ENCODE measurements at places on chromosomes 13 and 19. TPM values are rescaled to one million over a fixed set of nuclear protein-coding genes. Genes with fewer than 3 reads are reported as not detected.

- DNase-seq, result no peak
Measured at GRCh38 chr19:57559008-57559403, 657 bp downstream of the ZNF550 start.

ARRDC5 gene
- polyA plus RNA-seq, result 4.3 TPM

DNA sequence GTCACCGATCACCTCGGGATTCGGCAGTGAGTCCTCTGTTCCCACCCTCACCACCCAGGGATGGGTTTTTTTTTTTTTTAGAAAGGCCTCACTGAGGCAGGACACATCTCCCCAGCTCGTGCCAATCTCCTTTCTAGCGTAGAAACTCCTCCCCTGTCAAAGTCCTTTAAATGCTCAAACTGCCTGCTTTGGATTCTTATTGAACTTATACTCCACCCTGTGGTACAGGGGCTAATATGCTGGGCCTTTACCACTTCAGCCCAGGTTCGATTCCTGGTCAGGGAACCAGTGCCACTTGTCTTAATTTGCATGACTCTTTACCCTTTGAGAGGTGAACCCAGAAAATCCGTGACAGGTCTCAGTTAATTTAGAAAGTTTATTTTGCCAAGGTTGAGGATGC lies 8.3 kb upstream of the ZNF14 start:
- no peak for DNase-seq

GRCh38 chr13:51518827-51519226 lies 65.4 kb upstream of the WDFY2 start:
- DNase-seq, result no peak

DNA sequence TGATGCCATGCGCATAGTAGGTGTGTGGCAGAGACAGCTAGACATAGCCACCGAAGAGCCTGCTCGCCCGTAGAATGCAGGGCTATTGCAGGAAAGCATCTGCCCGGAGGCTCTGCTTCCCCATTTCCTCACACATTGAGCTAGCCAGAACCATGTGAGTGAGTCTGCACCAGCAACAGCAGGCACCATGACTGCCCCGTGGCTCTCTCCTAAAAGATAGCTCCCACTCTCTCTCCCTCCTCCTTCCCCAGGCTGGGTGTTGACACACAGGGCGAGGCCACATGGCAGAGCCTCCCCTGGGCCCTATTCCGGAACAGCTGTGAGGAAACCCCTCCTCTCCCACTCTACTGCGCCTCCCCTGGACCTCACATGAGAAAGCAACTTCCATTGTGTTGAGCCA lies 52.3 kb upstream of the ATP12A start:
- no peak for DNase-seq

DNA sequence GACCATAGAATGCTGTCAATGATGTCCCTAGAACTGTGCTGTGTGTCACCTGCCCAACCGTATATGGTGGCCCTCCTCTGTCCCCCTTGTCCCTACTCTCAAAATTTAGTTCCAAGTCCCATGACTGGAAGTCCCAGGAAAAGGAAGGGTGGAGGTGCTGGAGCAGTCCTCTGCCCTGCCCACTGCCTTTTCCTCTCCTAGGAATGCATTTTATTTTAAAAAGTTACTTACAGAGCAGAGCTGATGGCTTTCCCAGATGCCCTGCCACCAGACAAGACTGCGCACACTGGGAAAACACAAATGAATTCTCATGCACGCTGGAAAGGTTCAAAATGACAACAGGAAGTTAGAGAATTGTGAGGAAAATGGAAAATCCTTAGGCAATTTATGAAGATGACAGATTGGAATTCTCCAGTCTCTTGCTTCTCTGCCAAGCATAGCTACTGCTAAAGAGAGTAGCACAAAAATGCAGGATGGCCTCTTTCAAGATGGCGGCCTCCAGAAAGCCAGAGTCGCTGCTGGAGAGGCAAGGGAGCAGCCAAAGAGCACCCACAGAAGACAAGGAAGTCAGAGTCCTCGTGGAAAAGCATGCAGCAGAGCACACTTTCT lies 117.1 kb upstream of the TSC22D1 start:
- no peak for DNase-seq

DNA sequence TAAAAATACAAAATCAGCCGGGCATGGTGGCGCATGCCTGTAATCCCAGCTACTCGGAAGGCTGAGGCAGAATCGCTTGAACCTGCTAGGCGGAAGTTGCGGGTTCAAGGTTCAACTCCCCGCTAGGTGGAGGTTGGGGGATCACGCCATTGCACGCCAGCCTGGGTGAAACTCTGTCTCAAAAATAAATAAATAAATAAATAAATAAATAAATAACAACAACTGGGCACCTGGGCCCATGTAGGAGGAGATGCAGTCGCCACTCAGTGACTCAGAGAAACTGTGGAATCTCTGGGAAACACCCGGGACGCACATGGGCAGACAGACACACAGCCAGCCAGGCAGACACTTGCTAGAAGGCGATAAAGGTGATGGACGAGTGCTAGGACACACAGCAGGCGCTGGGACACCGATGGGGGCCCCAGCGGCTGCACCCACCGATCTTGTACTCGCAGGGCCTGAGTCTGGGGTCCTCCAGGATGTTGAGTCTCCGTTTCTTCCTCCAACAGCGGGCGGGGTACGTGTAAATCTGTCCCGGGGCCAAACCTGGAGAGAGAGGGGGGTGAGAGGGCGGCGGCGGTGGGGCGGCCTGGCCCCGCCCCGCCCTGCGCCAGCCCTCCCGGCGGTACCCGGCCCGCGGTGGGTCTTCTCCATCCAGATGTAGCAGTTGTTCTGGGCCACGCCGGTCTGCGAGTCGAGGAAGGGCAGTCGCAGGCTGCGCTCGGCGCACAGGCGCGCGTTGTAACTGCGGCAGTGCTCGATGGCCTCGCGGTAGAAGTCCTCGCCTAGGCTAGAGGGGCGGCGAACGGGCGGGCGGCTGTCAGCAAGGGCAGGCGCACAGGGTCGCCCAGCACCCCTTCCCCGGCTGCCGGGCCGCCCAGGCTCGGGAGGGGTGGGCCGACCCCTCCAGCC lies 1.8 kb downstream of the DPF1 start:
- DNase-seq, result no peak

C1QTNF9B gene
- not detected for polyA plus RNA-seq

DNA sequence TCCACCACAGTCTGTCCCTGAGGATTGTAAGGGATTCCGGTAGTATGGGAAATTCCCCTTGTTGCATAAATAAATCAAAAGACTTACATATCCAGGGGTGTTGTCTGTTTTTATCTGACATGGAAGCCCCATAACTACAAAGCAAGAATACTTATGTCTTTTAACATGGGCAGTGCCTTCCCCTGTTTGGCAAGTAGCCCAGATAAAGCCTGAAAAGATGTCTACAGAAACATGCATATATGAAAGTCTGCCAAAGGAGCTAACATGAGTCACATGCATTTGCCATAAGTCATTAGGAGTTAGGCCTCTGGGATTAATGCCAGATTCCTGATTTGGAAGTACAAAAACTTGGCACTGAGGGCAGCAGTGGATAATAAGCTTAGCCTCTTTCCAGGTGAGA lies 62.1 kb downstream of the ZNF737 start:
- DNase-seq, result no peak

DNA sequence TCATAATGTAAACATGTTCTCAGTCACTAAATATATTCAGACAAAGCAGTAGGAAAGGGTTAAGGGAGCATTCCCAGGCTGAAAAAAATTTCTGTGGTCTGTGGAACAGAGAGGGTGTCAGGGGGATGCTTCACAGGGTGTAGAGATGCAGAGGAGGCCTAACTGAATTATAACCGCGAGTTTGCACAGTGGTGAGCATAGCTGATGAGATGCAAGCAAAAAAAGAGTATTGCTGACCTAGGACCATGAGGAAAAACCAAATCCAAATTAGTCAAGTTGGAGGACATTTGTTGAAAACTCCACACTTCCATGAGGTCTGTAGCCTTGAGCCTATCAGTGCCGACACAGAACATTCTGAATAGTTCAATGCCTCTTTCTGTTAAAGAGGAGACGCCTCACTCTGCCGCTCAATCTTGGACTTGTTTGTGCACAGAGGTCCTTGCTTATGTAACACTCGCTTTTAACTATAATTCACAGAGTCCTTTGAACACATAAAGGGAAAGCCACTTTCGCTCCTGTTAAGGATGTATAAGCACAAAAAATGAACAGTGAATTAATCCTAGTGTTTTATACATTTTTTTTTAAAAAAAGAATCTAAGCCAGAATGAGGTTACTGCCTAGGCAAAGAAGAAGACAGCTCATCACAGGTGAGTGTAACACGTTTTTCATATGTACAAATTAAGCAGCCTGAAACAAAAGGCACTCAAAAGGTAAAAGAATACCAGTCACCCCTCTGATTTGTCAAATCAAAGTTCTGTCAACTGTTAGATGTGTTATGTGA lies 25.8 kb upstream of the INTS6 start:
- no peak for DNase-seq

PODNL1 gene
- polyA plus RNA-seq, result not detected

- DNase-seq, result no peak
Measured at GRCh38 chr19:11093689-11094238, 4.5 kb downstream of the LDLR start.

DNA sequence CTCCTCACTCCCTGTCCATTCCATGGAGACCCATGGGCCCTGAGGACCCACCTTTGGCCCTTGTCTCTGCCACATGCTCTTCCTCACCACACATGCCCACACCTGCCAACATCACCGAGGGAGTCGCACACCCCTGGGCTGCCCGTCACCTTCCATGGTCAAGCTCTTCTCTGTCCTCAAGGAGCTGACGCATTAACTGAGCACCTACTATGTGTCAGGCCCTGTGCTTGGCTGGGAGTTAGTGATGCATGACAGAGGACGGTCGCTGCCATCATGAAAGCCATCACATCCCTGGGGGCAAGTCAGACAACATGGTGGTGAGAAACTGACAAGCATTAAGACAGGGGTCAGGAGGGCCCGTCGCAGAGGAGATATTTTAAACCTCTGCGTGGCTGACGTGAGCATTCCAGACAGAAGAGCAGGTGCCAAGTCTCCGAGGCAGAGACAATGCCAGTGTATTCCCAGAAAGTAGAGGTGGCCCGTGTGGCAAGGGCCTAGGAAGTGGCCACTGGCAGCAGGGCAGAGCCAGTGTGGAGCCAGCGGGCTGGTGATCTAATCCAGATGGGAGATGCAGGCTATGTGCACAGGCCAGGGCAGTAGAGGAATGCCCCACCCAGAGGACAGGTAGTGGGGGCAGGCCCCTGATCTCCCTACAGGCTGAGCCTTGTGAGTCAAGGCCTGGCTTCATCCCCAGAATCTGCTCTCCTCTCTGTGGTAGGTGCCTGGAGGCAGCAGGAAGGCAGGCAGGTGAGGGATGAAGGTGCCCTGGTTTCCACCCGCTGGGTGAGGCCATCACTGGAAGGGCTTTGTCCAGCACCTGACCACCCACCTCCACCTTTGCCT lies 21.2 kb downstream of the ELAVL1 start:
- no peak for DNase-seq

Data from naive thymus-derived CD4-positive, alpha-beta T cell (primary cell).